NCI-H748 treated with DMSO at 0.1 percent for 48 hours (cell line): ENCODE measurements at places on chromosomes 12 and 14.

- DNase-seq = no peak
Observed at GRCh38 chr12:53798575-53798974, 46.8 kb upstream of the CISTR start.

- no peak for DNase-seq
Observed at GRCh38 chr12:3961591-3961990, 88.4 kb upstream of the PARP11 start.

- DNase-seq = peak; percentile 61
Observed at GRCh38 chr14:78075033-78075432, 95.1 kb upstream of the NRXN3 start.

DNA sequence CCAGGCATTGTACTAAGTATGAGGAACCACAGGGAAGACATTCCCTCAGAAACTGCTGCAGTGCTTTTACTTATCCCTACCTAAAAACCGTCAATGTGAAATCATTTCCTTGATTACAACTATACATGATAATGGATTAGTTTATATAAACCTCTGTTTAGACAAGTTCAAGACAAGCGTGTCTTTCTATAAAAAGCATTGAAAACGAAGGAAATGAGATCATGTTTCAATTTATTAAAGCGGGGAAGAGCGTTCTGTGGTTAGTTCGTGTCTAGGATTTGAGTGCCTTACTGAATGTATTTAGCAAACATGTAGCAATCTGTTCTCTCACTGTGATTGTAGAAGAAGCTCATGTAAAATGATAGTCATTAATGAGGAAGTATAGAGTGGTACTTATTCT lies 37.5 kb downstream of the GALC start:
- DNase-seq = no peak

DNA sequence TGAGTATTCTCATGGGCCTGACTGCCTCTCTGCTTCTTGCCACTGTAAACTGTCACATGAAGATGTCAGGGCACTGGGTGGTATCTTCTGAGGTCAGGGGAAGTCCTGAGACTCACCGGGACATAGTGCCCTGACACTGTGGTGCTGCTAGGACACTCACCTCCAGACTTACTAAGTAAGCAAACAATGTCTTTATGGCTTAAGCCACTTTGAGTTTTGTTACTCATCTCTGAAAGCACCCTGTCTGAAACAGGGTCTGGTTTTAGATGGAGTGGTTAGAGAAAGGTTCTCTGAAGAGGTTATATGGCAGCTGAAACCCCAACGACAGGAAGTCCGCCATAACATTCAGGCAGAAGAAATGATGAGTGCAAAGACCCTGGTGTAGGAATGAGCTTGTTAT lies 22.7 kb downstream of the GPR19 start:
- no peak for DNase-seq

GRCh38 chr14:99415496-99416281 lies 65.0 kb downstream of the SETD3 start:
- peak; percentile 81 for DNase-seq

- no peak for DNase-seq
Observed at GRCh38 chr12:14938301-14938700, at the start of gene ERP27. Gene ERP27 (minus strand): TSS chr12:14938537. CDS start chr12:14938508, 29 bp downstream.

- DNase-seq = no peak
Observed at GRCh38 chr14:94383777-94384176, 4.6 kb downstream of the SERPINA1 start.

DNA sequence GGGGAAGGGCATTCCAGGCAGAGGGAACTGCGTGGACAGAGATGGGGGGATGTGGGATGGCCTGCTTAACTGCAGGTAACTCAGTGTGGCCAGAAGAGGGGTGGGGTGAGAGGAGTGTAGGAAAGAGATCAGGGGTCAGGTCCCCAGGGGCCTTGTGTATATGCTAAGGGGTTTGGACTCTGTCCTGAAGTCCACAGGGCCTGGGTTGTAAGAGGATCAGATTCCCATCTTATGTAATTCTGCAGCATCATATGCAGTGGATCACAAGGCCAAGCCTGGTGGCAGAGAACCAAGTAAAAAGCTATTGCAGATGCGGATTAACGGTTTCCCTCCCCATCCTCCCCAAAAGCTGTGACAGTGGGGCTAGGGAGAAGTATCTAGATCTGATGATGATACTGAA lies 8.7 kb downstream of the TCTN1 start:
- no peak for DNase-seq

DNA sequence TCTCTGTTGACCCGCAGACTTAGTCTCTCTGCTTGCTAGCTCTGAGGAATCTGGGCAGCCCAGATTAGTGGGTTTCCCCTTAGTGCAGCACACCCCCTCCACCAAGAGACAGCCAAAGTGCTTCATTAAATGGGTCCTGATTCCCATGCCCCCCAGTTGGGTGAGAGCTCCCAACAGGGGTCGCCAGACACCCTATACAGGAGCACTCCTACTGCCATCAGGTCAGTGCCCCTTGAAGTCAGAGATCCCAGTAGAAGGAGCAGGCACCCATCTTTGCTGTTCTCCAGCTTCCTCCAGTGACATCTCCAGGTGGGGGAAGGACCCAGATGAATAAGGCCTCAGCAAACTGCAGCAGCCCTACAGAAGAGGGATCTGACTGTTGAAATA lies 36.7 kb upstream of the C14orf132 start:
- DNase-seq = no peak

GRCh38 chr12:8662593-8662992 lies at the start of gene MFAP5:
Gene MFAP5 (minus strand): TSS chr12:8662826. CDS start chr12:8662104, 722 bp downstream.
- DNase-seq = no peak

DNA sequence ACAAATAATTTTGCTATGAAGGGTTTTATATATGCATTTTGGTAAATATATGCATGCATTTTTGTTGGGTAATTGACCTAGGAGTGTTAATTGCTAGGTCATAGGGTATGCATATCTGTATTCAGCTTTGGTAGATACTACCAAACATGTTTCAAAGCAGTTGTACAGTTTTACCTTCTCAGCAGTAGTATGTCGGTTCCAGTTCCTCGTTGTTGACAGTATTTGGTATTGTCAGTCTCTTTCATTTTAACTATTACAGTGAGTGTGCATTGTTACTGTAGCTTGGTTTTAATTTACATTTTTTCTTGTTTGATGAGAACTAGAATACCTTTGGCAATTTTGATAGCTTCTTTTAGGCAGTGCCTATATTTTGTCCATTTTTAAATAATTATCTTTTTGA lies 98.9 kb downstream of the ARID2 start:
- DNase-seq = no peak

- no peak for DNase-seq
Observed at GRCh38 chr12:104083769-104084475, 19.6 kb downstream of the HCFC2 start.

- DNase-seq = no peak
Observed at GRCh38 chr12:85609778-85610177, 226.4 kb downstream of the RASSF9 start.

GRCh38 chr12:52268212-52268611 lies 6.2 kb upstream of the KRT86 start:
- DNase-seq = no peak

DNA sequence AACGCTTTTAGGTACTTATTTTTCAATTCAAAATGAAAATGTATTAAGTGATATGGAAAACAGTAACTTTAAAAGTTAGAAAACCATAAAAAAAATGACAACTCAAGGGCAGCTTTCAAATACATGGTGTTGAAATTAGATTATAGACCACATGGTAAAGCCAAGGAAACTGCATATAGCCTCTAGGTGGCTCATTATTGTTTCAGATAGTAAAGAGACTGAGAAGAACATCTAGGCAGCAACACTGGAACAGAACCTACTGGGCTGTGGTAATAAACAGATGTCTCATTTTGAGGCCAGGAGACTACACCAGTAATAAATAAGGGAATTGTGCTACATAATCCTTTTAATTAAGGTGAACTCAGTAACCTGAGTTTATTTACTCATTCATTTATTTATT lies 13.0 kb downstream of the FBXO33 start:
- no peak for DNase-seq

DNA sequence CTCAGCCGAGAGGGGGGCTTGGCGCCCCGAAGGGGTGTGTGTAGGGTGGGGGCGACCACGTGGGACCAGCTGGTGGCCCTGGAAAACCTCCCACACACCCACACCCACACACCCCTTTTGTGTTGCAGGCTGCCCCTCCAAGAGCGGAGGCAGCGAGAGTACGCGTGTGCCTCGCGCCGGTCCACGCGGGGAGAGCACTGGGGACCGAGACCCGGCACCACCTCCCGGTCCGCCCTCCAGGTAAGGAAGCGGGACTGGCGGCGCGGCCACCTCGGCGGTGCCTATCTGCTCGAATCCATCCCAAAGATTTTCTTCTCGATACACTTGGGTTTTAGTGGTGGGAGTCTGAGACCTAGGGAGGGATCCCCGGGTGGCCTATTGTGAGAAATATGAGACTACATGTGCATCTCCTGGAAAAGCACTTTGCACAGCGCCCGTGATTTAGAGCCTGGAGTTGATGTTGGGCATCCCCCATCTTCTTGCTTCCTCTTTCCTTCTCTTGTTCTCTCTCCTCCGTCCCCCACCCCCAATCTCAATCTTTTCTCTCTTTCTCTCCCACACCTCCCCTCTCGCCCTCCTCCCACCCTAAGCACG lies 393 bp downstream of the SYT1 start:
- peak; percentile 61 for DNase-seq

DNA sequence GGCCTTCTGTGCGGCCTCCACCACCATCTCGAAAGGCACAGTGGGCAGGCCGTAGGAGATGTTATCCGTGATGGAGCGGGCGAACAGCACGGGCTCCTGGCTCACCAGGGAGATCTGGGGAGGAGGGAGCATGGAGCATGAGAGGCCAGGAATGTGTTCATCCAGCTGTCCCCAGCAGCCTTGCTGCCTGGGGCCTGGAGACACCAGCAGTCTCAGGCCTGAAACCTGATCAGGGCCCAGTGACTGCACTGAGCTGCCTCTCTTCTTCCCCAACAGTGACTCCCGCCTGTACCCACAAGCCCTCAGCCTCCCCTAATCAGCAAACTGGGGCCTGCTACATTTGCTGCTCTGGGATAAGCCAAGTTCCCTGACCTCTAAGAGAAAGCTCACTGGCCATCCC lies 30.9 kb downstream of the ABCB9 start:
- DNase-seq = no peak

- no peak for DNase-seq
Observed at GRCh38 chr12:65696227-65696626, 128.1 kb upstream of the HMGA2 start.

- DNase-seq = no peak
Observed at GRCh38 chr12:62724947-62725451, 210.0 kb downstream of the PPM1H start.

DNA sequence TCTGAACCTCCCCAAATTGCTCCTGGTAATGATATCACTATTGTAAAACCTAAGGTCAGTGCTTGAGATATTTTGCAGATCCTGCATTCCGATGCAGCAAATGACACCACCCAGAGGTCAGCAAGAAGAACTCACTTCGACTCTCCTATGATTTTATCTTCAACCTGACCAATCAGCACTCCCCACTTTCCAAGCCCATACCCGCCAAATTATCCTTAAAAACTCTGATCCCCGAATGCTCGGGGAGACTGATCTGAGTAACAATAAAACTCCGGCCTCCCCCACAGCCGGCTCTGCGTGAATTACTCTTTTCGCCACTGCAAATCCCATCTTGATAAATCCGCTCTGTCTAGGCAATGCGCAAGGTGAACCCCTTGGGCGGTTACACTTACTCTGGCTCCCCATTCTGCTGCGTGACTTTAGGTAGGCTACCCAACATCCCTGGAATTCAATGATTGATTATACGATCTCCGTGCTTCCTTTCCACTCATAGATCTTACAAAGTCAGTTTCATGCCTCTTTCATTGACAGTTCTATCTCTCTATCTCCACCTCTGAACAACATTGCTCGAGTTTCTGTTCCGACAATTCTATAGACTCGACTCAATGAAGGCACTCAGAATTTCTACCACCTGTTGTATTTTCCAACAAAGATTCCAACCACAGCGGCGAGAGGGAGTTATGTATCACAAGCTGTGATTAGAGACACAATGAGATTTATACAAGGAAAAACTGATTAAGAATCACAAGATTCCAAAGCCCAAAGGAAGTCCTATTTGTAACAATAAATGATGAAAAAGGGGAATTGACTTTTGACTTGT lies 939 bp downstream of the NPC2 start:
- no peak for DNase-seq

GRCh38 chr12:93221841-93222240 lies 155.9 kb upstream of the NUDT4 start:
- DNase-seq = no peak

- no peak for DNase-seq
Observed at GRCh38 chr14:89629383-89629782, 212.3 kb upstream of the FOXN3 start.

GRCh38 chr12:75783093-75783877 lies 248.3 kb downstream of the PHLDA1 start:
- DNase-seq = no peak

- DNase-seq = no peak
Observed at GRCh38 chr14:101500681-101501080, 60.6 kb upstream of the DIO3 start.
